ENCODE measurements at places on chromosomes 7 and 10.

- no peak for DNase-seq
These were observed 179.4 kb upstream of the INHBA start for GRCh38 chr7:41882256-41882655.

DNA sequence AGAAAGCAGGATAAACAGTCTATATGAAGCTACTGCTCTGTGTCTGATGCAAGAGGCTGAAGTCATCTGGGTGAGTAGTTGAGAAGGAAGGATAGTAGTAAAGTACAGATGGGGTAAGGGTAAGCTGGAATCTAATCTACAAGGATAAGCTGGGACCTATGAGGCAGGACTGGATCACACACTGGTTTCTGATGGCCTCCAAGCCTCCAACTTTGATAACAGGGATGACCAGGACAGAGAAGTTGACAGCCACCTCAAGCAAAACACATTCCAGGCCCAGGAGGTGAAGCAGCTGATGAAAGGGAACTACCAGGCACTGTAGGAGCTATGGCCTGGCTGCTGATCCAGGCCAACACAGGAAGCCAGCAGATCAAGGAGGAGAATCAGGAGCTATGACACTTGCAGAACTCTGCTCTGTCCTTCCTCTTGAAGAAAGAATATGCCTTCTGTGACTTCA, 278.1 kb upstream of the TMEM229A start:
- no peak for DNase-seq

DNA sequence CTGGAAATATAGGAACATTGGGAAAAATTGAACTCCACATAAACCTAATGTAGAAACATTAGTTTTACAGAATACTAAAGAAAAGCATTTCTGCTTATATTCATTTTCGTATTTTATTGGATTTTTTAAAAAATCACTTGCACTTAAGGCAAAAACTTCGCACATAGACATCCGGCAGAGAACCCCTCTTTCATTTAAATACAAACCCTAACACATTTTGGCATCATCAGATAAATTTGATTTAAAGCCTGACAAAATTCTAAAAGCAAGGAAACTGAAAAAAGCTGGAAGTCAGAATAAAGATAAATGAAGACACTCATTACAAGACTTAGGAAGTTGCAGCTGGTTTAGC, 396 bp upstream of the EXOC4 start:
- no peak for DNase-seq

GRCh38 chr10:58724781-58725180, 212.1 kb downstream of the BICC1 start:
- no peak for DNase-seq

DNA sequence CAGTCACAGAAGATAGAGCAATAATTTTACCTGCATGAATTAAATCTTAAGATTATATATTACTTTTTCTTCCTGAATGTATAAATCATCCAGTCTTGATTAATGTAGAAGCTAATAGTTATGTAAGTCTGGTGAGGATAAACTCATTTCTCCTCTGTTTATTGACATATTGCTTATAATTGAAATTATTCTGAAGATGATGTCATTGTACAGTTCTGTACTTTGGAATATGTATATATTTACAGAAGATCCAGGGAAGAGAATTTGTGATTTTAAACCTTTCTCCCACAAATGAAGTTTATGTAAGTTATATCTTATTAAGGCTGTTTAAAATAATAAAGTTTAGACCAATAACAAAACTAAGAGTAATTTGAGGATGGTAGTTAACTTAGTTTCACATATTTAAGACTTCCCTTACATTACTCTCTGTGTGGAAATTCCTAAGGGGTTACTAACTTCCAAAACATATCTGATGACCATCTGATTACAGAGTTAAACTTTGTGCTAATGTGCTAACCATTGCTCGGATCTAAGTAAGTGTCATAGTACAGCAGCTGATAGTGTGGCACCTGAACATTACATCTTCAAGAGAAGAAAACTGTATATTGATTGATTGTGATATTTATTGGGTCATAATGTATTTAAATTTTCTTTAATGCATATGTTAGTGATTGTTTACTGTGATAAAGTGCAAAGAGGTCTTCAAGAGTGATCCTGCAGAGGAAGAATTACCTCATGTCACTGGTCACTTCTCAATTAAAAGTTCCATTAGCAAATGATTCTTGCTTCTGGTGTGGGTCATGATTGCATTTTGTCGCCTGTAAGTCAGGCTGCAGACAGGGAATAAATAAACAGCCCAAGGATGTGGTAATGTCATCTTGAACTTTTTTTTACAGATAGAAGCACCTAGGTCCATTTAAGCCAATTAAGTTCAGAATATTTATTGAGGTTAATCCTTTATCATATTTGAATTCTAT, 96.9 kb downstream of the UBE3C start:
- no peak for DNase-seq

- no peak for DNase-seq
These were observed 129.0 kb downstream of the DIP2C start for GRCh38 chr10:560314-560992.
